ENCODE measurements at places on chromosomes 12 and 14.

DNA sequence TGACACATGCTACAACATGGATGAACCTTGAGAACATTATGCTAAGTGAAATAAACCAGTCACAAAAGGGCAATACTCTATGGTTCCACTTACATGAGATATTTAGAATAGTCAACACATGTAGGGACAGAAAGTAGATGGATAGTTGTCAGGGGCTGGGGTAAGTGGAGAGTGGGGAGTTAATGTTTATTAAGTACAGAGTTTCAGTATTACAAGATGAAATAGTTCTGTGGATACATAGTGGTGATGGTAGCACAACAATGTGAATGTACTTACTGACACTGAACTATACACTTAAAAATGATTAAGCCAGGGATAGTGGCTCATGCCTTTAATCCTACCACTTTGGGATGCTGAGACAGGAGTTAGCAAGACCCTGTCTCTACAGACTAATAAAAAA lies 8.7 kb downstream of the NUP107 start:
- no peak for DNase-seq

- no peak for DNase-seq
These were observed 541.8 kb upstream of the FBXO33 start for GRCh38 chr14:39974036-39974435.

- no peak for DNase-seq
These were observed 188.8 kb downstream of the TTC7B start for GRCh38 chr14:90627478-90627877.

DNA sequence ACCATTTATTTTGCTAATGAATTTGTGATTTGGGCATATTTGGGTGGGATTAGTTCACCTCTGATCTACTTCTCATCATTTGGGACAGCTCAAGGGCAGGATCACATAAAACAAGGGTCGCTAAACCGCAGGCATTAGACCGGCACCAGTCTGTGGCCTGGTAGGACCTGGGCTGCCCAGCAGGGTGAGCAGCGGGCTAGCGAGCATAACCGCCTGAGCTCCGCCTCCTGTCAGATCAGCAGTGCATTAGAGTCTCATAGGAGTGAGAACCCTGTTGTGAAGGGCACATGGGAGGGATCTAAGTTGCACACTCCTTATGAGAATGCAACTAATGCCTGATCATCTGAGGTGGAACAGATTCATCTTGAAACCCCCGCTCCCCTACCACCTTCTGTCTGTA lies 785.3 kb downstream of the TRHDE start:
- no peak for DNase-seq

- no peak for DNase-seq
These were observed 22.0 kb downstream of the SYNE3 start for GRCh38 chr14:95494456-95494855.

DNA sequence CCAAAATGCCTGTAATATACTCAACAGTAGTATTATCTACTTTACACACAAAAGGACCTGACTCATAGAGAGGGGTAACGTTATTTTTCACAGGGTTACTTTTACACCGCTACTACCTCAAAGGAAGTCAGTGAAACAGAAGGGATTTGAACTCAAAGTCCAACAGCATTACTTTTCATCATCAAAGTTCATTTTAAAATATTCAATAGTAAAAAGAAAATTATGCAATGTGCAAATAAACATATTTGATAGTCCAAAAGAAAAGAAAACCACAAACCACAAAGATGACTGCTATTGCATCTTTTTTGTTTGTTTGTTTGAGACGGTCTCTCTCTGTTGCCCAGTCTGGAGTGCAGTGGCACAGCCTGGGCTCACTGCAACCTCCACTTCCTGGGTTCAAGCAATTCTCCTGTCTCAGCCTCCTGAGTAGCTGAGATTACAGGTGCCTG lies 15.5 kb downstream of the KIF21A start:
- DNase-seq, result no peak

DNA sequence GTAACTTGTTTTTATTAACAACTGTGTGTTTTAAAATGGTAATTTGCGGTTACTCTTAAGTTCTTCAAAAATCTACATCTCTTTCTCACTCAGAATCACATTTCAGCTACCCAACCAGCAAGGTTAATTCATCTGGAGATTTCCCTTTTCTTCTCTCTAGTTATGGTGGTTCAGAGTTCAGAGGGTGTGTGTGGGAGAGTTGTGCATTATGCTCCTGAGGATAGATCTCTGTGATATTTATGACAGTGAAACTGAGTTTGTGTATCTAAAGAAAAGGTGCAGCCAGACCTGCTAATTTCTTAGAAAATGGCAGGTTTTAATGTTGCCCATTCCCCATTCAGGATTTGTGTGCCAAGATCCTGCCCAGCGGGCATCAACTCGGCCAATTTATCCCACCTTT lies 73.8 kb downstream of the TTLL5 start:
- no peak for DNase-seq

DNA sequence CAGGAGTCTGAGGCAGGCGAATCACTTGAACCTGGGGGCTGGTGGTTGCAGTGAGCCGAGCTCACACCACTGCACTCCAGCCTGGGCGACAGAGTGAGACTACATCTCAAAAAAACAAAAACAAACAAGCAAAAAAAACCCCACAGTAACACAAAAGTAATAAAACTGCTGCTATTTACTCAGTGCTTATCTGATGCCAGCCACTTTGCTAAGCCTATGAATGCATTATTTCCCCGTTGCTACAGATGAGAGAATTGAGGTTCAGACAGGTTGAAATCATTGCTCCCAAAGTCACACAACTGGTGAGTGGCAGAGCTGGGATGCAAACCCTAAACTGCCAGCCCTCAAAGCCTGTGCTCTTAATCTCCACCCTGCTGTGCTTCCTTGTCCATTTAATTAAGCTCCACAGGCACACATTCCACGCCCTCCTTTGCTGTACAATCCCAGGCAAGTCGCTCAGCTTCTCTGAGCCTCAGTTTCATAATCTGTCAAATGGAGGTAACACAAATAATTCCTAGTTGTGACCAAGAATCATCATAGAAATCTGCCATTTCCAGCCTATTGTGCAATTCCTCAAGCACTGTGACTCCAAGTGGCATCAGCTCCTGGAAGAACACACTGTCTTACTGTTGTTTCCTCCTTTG lies 5.7 kb upstream of the OAS3 start:
- no peak for DNase-seq

DNA sequence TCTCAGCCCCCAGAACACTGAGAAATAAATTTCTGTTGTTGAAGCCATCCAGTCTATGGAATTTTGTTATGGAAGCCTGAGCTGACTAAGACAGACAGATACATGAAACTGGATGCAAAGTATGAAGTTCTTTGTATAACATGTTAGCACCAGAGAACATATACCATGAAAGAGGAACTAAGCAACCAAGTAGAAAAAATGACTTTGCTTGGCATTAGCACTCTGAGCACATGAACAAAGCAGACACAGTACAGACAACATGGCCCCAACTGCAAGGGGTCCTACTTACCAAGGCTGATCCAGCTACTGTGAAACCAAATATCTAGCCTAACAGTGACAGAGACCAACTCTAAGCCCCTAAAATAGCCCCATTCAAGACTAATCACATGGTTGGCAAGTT lies 13.8 kb downstream of the EXOC5 start:
- DNase-seq, result no peak

- no peak for DNase-seq
These were observed 3.8 kb downstream of the C14orf93 start for GRCh38 chr14:23006188-23006534.

DNA sequence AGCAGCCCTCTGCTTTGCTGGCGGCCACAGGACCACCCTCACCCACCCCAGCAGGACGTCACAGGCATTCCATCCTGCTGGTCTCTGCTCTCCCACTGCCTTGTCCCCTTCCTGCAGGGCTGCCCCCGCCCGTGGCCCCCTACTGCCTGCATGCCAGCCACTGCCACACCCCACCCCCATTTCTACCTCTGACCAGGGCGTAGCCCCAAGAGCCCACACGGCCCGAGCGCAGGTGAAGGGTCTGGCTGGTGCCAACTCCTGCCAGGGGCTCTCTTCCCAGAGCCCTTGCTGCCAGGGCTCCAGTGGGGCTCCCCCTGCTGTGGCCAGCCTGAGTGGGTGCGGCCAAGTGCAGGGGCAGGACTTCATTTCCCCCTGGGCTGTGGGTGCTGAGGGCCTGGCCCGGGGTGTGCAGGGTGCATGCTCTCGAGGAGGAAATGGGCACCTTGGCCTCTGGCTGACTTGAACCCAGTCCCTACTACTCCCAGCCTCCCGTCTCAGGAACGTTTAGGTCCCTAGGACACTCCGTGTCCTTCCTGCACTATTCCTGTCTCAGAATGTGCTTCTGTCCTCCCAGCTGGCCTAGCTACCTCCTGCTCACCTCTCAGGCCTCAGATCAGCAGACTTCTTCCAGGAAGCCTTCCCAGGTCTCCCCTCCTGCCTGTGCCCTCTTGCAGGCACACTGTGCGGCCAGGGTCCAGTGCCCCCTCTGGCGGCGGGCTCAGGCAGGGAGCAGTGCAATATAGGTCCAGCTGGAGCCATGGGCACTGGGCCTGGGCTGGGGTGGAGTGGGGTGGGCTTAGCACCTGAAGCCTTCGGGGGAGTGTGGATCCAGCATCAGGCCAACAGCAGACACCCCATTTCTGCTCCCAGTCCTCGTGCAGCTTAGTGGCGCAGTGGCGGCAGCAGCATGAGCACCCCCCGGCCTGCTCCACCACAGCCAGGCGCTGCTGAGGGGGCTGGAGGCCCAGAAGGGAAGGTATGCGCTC lies 1.4 kb downstream of the LBHD2 start:
- no peak for DNase-seq

DNA sequence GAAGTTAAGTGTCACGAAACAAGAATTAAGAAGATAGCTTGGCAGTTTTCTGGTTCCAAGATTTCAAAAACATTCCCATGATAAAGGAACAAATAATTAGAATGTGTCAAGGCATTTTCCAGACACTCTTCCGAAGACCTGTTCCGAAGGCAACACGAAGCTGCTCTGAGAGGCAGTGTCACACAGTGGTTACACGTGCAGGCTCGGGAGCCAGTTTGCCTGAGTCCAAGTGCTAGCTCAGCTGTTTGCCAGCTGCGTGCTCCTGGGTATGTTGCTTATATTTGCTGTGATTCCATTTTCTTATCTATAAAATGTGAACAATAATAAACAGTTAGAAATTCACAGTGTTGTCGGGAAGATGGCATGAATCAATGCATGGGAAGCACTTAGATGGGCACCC lies 217.9 kb upstream of the GRIP1 start:
- DNase-seq, result no peak

- peak; percentile 12 for DNase-seq
These were observed 376.3 kb upstream of the RGS6 start for GRCh38 chr14:71555654-71556559.

- no peak for DNase-seq
These were observed 68.4 kb downstream of the CRACR2A start for GRCh38 chr12:3684449-3685051.

DNA sequence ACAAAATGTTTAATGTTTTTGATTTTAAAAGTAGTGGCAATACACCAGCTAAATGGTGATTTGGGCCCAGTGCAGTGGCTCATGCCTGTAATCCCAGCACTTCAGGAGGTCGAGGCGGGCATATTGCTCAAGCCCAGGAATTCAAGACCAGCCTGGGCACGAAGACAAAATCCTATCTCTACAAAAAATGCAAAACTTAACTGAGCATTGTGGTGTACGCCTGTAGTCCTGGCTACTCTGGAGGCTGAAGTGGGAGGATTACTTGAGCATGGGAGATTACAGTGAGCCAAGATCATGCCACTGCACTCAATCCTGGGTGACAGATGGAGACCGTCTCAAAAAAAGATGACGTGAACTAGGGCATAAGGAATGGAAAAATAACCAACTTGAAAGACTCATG lies 4.7 kb downstream of the RPL36AL start:
- DNase-seq, result no peak

DNA sequence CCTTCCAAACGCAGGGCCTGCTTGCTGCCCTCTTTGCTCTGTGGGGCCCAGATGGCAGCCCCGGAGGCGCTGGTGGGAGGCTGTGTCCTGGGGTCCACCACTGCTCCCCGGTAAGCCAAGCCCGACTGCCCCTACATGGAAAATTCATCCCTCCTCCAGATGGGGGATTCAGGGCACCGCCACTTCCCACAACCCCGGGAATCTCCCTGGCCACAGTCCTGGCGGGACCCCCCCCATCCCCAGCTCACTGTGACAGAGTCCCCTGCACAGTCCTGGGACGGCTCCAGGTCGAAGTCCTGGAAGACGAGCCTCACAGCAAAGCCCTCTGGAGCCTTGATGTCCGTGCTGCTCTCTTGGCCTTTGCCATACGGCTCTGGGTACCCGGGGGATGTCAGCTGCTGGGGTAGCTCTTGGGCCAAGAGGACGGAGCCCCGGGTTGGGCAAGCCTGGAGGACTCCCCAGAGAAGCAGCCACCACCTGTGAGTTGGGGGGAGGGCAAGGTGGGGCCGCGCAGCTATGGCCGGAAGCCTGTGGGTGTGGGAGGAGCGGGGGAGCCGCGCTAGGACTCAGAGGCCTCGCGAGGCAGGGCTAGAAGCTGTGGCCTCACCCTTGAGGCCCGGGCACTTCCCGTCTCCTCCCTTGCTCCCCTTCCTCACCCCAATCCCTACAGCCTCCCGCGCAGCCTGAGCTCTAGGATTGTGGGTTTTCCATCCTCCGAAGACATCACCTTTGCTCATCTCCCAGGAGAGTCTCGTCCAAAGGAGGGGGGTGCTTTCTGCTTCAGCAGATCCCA lies 815 bp downstream of the C1RL start:
- DNase-seq, result peak; percentile 54
